CD4-positive, alpha-beta T cell treated with Interleukin-1 beta for 1 hour (primary cell): ENCODE measurements at places on chromosomes 7 and 10.

GRCh38 chr10:51272555-51272954, 198.3 kb downstream of the PRKG1 start:
- no peak for DNase-seq

DNA sequence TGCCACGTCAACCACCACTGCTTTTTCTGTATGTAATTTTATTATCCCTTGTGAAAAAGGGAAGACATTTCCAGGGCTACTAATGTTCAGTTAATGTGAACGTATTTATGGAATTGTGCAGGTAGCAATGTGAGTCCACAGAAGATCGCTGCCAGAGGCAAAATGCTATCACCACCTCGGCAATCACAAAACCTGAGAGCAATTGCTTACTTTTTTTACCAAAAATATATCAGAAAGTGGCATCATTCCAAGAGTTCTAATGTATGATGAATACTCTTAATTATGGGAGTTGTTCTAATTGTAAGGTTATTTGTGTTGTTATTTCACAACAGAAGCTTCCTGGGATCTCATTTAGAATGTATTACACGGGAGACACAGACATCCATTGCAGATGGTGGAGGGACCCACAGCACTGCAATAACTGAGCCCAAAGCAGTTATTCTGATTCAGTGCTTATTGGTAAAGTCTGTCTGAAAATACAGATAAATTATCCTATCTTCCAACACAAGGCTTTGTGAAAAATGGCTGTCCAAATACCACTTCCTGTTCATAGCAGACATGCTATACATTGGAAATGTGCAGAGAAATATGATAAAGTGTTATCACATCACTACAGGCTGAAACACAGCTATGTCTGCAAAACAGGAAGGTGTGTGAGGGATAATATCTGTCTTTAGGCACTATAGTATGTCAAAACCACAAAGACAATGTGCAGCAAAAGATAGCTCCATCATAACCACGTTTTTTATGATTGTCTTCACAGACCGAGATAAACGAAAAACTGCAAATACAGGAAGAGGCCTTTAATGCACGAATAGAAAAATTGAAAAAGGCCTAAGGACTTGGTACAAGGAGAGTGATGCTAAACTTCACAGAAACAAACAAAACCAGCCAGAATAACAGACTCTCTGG, 102.7 kb downstream of the CABCOCO1 start:
- no peak for DNase-seq

DNA sequence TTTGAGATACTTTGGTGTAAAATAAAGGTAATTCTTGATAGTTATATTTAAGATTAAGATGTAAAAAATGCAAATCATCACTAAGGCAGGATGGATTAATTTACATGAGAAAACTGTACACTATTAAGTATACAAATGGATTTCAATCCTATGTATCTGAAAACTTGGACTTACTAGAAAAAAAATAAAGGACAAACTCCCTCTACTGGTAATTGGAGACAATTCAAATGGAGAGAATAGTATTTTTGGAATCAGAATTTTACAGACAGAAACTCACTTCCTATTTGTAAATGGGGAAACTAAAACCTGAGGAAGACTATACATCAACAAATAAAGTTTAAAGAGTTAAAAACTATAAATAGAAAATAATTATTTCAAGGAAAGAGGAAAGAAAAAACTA, 62.6 kb downstream of the CUL2 start:
- no peak for DNase-seq

GRCh38 chr7:46454816-46455215, 533.7 kb upstream of the IGFBP3 start:
- DNase-seq, result no peak

DNA sequence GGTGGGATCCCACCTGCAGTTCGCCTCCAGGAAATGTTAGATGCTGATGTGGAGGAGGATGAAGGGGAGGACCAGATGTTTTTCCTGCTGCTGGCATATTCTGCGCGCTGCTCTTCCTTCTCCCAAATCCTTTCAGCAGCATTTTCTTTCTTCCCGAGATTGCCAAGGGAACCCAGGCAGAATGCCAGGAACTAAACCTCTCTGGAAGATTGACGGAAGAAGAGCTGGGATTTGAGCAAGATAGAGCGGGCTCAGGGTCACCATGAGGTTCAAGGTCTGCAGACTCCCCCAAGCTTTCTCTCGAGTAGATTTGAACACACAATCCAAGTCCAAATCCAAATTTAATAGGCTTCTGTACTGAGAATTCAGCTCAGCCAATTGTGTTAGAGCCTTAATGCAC, 345.2 kb upstream of the C7orf33 start:
- DNase-seq, result no peak

GRCh38 chr10:46304062-46304461, 17.3 kb downstream of the ANTXRL start:
- no peak for DNase-seq

DNA sequence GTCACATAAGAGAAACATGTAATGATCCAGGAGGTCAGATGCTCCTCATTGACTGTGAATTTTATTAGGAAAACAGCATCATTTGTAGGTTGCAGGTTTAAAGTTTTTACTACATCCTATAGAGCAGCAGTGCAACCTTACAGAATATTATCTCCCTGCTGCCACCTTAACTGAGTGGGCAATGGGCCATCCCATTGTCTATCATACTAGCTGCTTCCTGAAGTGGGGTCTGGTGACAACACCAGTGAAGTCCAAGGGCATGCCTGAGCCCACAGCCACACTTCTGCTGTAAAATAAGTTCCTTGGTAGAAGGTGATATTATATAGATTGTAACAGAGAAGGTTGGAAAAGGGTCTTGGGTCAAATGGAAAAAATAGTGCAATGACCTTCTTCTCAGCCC, 4.0 kb upstream of the RAB18 start:
- DNase-seq, result no peak

- no peak for DNase-seq
Measured at GRCh38 chr7:155648752-155649339, 4.4 kb downstream of the RBM33 start.

GRCh38 chr7:94177441-94177840, 173.3 kb upstream of the BET1 start:
- no peak for DNase-seq

- DNase-seq, result no peak
Measured at GRCh38 chr7:19146699-19147098, 1.5 kb upstream of the FERD3L start.

DNA sequence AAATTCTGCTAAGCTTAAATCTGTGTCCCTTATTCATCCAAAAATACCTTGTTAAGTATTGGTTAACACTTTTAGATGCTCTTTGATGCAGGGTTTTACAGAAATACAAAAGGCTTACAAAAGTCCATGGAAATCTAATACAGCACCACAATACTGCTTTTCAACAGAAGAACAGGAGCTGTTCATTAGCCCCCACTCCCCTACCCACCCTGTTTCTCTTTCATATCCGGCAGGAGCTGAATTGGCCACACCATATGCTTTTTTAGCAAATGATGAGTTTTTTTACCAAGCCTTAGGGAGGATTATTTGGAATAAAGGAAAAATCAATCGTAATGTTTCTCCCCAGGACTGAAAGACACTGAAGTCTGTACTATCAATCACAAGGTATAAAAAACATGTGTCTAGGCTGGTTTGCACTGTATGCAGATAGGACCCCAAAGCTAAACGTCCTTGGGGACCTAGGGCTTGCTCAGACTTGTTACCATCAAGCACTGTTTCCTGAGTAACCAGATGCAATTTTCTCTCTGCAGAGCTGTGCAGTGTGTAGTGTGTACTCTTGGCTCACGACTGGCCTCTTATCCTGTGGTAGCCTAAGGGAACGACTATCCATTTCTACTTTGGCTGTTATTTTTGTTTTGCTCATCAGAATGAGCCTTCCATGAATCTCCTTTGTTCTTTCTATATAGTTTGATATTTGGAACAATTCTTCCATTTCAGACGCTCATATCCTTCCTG, 143.3 kb upstream of the LRGUK start:
- DNase-seq, result no peak

DNA sequence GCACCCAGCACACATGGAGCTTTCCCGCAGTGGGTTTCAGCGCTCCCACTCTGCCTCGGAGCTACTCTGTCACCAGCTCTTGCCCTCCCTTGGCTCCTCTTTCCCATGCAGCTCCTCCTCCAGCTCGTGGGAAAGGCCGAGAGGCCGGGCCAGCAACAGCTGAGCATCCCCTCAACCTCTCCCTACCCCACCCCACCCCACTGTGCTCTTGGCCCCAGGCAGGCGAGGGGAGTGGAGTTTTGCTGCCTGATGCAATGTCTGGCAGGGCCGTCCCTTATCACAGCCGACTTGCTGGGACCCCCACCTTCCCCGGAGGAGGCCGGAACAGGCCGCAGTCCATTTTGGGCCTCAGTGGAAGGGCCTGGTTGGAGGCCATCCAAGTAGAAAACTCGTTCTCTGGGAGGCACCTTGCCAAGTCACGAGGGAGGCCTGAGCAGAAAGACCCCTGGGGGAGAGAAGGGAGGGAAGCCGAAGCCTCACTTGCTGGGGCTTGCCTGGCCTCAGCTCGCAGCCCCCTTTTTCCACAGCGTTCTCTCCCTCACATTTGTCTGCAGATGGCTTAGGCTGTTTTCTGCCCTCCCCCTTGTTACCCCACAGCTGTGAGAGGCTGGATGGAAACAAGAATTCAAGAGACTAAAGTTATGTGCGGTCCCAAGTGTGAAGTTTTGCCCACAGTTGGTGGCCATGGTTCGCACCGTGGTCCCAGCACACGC, 35.3 kb downstream of the CHST3 start:
- no peak for DNase-seq

- peak; percentile 73 for DNase-seq
Measured at GRCh38 chr7:143299840-143300239, 11.7 kb downstream of the CASP2 start.

DNA sequence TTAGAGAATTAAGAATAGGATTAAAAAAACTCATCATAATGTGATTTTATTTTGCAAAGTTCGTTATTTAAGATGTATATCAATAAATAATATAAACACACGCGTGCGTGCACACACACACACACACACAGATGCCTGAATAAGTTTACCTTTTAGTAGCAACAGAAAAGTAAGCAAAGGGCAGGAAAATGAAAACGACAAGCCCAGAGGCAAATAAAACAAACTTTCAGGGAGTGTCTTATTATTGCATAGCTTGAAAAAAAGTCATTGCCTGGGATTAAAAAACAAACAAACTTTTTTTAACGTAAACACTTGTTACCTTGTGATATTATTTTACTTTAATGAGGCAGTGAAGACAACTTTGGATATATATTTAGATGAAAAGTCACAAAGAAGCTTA, 226.4 kb downstream of the BAMBI start:
- no peak for DNase-seq

GRCh38 chr7:96218664-96219243, 103.1 kb downstream of the SLC25A13 start:
- DNase-seq, result no peak

GRCh38 chr7:55534262-55534915, 37.9 kb downstream of the VOPP1 start:
- DNase-seq, result peak; percentile 51

DNA sequence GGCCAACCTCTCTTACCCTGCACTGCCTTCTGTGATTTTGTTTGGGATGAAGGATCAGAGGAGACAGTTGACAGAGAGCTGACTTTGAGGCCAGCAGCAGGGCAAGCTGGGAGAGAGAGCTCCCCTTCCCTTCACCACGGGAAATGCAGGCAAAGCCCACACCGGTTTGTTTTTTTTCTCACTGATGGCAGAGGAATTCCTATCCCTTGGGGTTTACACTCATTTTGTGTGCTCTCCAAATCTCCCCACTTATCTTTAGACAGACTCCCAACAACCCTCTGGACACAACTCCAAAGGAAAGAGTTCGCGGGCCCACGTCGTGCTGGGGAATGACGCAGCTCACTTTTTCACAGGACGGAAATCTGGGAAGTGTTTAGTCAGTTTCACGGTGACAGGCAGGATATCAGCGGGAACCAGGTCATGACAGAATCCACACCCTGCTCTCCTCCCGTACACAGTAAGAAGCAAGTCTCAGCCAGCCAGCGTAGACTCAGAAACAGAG, 68.3 kb upstream of the FAM171A1 start:
- no peak for DNase-seq

DNA sequence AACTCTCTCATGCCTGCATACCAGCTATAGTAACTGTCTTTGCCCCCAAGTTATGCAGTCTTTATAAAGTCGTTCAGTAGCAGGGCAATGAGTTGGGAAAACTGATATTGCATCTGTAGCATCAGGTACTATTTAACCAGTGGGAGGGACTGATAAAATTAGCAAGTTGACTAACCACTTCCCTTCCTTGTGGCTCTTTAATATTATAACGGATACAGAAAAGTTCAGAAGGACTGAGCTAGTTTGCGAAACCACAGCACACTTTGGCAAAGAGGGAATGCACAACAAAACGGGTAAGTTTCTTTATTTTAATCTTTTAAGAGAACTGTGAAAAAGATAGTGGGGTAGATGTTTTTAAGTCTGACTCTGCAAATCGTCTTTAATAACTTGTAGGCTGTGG, 205.3 kb upstream of the HDAC9 start:
- no peak for DNase-seq

DNA sequence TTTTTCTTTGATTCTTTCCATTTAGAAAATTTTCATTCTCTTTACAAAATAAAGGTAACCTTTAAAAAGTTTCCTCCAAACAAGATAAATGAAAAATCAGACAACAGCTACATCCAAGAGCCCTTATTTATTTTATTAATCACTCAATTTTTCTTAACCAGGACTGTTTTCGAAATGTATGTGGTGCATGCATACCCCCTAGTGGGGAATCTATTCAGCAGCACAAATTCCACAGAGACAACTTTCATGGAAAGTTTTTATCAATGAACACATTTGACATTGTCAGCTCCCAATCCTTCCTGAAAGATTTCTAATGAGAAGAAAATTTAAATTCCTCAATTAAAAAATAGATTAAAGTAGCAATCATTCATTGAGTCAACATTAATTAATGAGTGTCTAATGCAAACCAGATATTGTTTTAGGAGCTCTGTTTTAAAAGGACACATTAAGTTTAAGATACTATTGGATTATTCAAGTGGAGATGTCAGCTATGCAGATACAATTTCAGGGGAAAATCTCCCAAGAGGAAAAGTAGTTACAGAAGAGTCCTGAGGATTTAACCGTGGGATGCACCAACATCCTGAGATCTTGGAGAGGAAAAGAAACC, 5.2 kb upstream of the HTR7 start:
- DNase-seq, result no peak

DNA sequence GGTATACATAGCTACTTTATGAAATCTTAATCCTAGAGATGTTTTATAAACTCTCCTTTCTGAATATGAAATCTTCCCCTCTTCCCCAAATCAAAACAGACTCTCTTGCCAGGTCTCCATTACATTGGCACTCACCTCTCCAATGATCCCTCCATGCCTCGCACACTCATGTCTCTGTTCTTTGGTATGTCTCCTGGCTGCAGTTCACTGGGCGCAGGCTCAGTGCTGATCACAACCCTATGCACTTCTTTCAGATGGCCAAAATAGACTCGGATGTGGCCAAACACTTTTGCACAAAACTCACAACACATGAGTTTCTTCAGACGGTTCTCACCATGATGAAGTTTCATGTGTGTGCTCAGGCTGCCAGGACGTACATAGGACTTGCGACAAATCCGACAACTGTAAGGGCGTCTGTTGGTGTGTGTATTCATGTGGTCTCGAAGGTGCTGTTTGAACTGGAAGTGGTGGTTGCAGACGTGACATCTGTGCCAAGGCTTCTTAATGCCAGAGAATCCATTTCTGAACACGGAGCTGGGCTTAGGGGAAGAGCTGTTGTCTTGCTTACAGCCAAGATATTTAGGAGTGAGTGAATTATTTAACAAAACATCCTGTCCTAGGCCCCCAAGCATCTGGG, 183.2 kb downstream of the ZNF438 start:
- peak; percentile 4 for DNase-seq
